ENCODE measurements at places on chromosomes 11 and 22.
A peak's percentile ranks its signal among the peaks of the same experiment; 100 is the strongest.

- DNase-seq: no peak
Measured at GRCh38 chr11:13899603-13900002, 62.9 kb upstream of the SPON1 start.

GRCh38 chr22:48919851-48920589, 907.7 kb downstream of the BRD1 start:
- DNase-seq: no peak

GRCh38 chr11:8269636-8270035, 6.0 kb upstream of the LMO1 start:
- DNase-seq: no peak

DNA sequence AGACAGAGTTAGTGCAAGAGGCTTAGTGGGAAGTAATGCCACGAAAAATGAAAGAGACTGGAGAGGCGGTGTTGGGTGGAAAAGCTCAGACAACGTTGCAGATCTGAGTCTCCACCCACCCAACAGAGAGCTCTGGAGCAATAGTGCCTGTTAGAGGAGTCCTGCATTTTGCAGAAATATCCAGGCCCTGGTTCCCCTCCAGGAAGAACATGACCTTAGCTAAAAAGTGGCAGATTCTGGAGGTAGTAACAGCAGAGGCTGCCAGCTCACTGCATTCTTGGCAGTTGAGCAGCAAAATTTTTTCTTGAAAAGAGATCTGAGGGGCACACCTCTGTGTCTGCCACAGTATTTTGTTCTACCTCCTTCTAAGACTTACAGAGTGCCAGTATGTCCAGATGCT, 27.7 kb upstream of the BIRC3 start:
- DNase-seq: no peak

DNA sequence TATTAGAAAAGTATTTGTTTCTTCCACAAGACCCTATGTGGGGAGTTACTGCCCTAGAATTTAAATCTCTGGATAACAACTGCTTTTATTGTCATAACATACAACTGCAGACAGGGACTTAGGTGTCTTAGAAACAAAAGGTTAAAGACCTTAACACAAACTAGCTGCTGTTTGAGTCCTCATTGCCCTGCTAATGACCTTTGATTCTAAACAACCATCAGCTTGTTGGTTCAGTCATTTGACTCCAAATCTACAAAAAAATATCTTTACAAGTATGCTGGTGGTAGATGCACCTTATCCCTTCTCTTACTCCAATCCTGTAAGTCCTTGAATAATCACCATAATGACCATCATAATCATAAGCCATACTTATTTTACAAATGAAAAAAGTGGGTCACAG, 377.4 kb upstream of the PITPNB start:
- no peak for DNase-seq

- DNase-seq: no peak
Measured at GRCh38 chr11:45930031-45930794, 7.8 kb downstream of the LARGE2 start.

GRCh38 chr11:70292863-70293262, 22.4 kb downstream of the PPFIA1 start:
- no peak for DNase-seq

GRCh38 chr11:112165049-112165448, 1.2 kb upstream of the IL18 start:
- DNase-seq: no peak

- peak; percentile 8 for DNase-seq
Measured at GRCh38 chr11:134978388-134979088, 566.5 kb upstream of the B3GAT1 start.

DNA sequence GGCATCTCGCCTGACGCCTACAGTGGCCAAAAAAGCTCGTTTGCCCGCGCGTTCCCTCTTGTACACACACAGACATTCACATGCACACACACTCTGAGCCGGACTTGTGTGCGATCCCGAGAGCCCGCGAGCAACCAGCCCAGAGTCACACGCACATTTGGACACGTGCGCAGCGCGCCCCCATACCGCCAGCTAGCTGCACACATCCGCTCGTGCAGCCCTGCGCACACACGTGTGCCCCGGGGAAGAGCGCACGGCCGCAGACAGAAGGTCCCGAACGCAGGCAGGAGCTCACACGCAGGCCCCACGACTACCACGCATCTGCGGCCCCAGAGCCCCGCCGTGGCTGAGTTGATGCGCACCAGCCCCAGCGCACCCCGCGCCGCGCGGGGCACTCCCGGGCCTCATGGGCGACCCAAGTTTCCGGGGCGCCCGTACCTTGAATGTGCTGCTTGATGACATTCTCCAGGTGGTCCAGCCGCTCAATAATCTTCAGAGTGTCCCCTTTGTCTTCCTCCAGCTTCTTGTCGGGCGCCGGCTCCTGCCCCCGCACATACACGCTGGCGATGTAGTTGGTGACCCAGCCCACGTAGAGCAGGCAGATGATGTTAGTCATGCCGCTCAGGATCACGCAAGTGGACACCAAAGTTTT, 758 bp downstream of the GALNT18 start:
- no peak for DNase-seq

DNA sequence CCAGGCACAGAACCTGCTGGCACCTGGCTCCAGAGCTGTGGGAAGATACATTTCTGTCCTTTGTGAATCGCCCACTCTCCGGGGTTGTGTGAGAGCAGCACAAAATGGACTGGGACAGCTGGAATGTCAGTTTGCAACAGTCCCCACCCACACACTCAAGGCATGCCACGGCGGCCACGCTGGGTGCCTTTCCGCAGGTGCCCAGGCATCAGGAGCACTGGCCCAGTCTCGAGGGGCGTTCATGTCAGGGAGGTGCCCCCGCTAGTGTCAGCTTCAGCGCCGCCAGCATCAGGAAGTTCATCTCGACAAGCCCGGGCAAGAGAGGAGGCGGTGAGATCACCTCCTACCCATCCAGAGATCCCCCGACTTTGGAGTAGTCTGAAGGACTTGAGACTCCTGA, 2.1 kb downstream of the TP53AIP1 start:
- no peak for DNase-seq

DNA sequence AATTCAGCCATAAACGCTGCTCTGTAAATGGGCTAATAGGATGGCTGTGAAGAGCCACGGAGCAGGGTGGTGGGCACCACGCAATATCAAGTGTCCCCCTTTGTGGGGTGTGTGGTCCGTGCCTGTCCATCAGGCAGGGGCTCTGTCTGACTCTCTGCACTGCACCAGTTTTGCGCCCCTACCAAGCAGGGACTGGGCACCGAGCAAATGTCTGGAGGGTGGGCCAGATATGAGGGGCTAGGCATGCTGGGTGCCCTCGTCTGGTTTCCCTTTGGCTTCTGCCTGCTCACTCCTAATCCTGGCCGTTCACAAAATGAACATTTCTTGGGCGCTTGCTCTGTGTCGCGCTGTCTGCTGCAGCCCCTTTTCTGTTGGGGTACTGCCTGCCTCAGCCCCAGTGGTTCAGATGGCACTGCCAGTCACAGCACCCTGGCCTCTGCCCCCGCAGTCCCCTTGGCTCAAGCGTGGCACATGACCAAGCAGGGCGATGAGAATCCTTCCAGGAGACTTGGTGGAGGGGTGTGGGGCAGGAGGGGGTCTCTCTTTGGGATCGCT, 37.1 kb upstream of the CELSR1 start:
- DNase-seq: no peak

GRCh38 chr11:102617466-102618008, 7.6 kb downstream of the MMP20 start:
- DNase-seq: no peak

DNA sequence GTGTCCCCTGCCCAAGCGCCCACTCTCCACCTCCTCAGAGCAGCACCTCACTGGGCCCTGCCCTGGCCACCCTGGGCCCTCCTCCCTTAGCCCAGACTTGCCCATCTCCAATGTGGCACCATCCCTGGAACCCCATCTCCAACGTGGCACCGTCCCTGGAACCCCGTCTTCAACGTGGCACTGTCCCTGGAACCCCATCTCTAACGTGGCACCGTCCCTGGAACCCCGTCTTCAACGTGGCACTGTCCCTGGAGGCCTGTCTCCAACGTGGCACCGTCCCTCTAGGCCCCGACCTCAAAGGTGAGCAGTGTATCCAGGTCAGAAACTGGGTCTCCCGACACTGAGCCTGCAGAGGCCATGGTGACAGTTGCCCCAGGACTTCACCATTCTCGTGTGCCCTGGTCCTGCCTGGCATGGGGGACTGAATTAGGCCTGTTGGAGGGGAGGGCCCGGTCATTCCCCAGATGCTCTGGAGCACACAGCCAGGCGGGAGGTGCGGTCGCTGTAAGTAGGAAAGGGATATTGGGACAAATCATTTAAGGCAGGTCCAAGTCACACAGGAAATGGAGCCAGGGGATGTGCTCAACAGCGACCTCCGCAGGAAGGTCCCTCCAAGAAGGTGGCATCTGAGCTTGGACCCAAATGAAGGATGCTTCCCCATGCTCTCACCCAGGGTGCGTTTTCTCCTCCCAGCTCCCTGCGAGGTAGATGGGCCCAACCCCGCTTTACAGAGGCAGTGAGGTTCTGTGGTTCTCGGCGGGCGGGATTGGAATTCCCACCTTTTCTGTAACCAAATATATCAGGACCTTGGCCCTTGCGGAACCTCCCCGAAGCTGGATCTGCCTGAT, 2.4 kb upstream of the CTSD start:
- DNase-seq: no peak

GRCh38 chr22:29758068-29758622, 8.7 kb downstream of the ZMAT5 start:
- no peak for DNase-seq

DNA sequence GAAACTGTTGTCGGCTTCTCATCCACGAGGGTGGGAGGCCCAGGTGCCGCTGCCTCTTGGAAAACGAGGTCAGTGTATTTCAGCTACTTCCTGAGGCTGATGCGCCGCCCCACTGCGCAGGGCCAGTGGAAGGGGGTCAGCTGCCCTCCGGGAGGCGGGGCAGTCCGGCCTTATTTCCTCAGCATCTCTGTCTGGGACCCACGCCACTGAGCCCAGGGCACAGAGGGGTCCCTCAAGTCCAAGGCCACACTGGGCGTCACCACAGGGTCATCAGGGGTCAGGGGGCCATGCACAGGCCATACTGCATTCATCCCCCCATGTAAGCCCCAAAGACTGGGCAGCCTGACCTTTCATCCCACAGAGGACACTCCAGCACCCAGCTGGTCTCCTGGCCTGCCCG, 12.1 kb downstream of the RTN4R start:
- DNase-seq: no peak

DNA sequence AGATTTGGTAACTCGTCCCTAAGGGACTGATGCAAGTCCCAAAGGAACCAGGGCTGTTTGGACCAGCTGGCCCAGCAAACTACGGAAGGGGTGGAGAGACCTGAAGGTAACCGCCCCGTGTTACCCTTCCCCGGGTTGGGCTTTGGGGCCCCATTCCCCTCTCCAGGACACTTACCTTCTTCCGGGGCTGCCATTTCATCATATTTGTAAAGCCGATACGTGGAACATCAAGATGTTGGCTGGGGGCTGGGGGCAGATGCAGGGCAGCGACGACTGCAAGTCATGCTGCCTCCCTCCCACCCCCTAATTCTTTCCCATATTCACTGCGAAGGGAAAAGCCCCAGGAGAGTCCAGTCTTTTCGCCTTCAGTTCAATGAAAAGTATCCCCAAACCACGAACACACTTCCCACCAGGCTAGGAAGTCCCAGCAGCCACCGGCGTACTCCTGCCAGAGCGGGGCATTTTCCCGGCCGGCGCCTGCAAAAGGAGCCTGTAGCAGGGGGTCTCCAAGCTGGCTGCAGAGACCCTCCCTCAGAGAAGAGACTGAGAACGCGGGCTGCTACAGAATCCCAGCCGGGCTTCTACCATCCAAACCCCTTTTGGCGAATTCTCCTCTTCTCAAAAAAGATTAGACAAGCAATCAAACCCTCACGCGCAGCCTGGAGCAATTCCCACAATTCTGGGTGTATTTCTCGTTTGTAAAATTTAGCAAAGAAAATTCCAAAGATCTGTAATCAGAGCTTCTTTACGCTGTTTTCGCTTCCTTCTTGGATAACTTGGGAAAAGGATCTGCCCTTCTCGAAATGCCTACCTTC, 236.7 kb downstream of the TTC28 start:
- peak; percentile 52 for DNase-seq

DNA sequence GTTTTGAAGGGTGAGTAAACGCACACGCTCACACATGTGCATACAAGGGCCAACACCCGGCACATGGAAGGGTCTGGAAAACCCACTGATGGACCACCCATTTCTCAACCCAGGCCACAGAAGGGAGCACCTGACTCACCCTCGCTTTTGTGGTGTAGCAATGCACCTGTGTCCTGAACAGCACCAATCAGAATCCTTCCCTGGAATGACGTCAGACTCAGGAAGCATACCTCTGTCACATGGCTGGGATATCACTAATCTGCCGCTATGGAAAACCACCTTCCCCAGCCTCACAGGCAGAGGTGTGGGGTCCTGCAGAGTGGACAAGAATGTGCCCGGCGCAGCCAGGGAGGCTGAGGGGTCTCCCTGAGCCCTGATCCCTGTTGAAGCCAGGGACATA, 9.0 kb upstream of the OSM start:
- DNase-seq: peak; percentile 58

GRCh38 chr11:69640260-69640994, 529 bp upstream of the CCND1 start:
- DNase-seq: no peak

DNA sequence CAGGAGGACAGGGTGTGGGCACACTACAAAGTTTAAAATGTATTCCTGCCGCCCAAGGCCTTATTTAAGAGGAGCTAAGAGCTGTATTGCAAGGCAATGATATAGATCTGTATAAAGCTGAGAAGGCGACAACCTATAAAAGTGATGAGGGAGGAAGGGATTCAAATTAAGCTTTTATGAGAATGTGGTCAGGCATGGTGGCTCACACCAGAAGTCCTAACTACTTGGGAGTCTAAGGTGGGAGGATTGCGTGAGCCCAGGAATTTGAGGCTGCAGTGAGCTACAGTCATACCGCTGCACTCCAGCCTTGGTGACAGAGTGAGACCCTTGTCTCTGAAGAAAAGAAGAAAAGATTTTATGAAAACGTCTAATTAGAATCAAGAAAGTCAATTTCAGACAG, 9.7 kb upstream of the GLB1L3 start:
- DNase-seq: no peak

GRCh38 chr11:61947486-61948210, 2.5 kb upstream of the BEST1 start:
- DNase-seq: peak; percentile 69

- DNase-seq: no peak
Measured at GRCh38 chr11:128524172-128524571, 63.2 kb downstream of the ETS1 start.

- peak; percentile 62 for DNase-seq
Measured at GRCh38 chr22:26835929-26836528, 178.6 kb downstream of the MIAT start.
